ENCODE measurements at places on chromosomes 13 and 19.
A peak's percentile ranks its signal among the peaks of the same experiment; 100 is the strongest.

GRCh38 chr13:40172149-40172591, 494.3 kb downstream of the FOXO1 start:
- DNase-seq, result peak; percentile 47

- no peak for DNase-seq
Observed at GRCh38 chr13:111296417-111296816, 24.0 kb upstream of the TEX29 start.

DNA sequence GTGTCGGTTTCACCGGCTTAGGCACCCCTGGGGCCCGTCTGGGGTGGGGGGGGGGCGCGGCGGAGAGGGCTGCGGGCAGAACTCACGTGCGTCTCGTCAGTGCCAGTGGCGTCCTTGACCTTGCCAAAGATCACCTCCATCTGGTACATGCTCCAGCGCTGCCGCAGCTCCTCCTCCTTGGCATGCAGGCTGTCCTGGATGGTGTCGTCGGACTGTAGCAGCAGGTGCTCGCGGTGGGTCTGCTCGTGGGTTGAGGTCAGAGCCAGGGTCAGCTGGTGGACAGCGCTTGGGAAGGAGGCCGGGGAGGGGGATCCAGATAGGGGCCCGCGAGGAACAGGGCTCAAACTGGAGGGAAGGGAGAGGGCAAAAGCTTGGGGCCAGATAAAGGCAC, 4.7 kb upstream of the RGL3 start:
- DNase-seq, result no peak

- peak; percentile 21 for DNase-seq
Observed at GRCh38 chr13:22014469-22014868, 343.6 kb downstream of the FGF9 start.

DNA sequence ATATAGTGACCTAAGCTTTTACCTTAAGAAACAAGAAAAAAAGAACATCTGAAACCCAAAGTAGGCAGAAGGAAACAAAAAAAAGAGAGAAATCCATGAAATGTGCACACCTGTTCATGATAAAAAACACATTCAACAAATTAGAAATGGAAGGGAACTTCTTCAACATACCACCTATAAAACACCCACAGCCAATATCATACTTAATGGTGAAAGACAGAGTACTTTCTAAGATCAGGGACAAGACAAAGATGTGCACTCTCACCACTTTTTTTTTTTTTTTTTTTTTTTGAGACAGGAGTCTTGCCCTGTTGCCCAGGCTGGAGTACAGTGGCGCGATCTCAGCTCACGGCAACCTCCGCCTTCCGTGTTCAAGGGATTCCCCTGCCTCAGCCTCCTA, 29.2 kb downstream of the ZNF45 start:
- no peak for DNase-seq
